ENCODE measurements at places on chromosomes 7 and 10.

DNA sequence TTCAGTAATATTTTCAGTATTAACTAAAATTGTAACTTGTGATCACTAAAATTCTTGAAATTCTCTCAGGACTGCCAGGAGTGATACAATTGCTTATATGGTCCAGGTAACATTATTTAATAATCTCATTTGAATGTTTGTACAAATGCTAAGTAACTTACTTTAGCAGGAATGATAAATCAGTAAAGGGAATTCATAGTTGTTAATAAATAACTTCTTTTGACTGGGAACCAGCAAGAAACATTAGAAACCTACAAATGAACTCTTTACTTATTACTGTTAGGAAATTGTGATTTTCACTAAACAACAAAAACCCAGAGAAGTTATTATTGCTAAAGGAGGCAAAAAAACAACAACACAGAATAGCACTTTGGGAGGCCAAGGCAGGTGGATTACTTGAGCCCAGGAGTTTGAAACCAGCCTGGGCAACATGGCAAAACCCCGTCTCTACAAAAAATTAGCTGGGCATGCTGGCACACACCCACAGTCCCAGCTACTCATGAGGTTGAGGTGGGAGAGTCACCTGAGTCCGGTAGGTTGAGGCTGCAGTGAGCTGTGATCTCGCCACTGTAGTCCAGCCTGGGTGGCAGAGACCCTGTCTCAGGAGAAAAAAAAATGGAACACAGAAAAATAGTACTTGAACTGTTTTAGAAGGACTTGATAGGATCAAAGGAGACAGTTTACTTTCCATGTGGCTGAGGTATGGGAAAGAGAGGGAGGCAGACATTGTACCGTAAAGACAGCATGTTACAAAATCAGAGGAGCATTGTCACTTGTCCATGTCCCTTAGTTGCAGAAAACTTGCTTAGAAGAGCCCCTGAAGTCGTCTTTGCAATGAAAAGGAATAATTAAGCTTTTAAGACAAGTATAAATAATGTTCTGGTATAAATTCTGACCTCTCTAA, 53.1 kb downstream of the SHOC2 start:
- no peak for DNase-seq

- no peak for DNase-seq
These were observed 121.5 kb downstream of the SNX10 start for GRCh38 chr7:26413007-26413691.

GRCh38 chr7:41116817-41117216, 586.1 kb downstream of the INHBA start:
- no peak for DNase-seq

DNA sequence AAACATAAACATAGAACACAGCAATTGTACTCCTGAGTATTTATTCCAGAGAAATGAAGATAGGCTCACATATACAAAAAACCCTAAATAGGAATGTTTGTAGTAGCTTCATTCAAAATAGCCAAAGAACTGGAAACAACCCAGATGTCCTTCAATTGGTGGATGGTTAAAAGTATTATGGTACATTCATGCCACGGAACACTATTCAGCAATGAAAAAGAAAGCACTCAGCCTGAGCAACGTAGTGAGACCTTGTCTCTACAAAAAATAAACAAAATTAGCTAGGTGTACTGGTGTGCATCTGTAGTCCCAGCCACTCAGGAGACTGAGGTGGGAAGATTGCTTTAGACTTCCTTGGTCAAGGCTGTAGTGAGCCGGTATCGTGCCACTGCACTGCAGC, 94.4 kb downstream of the RAPGEF5 start:
- DNase-seq = no peak

GRCh38 chr7:38163671-38164070, 14.4 kb upstream of the STARD3NL start:
- DNase-seq = no peak

Data from activated naive CD4-positive, alpha-beta T cell treated with anti-CD3 and anti-CD28 coated beads, Interleukin-2, amount 50 U/mL, for 72 hours (primary cell).